Activated CD4-positive, alpha-beta T cell treated with anti-CD3 and anti-CD28 coated beads, Interleukin-2, amount 10 ng/mL, durations not matched to agents 7 days and 5 days (primary cell): ENCODE measurements at places on chromosomes 1 and 21.

DNA sequence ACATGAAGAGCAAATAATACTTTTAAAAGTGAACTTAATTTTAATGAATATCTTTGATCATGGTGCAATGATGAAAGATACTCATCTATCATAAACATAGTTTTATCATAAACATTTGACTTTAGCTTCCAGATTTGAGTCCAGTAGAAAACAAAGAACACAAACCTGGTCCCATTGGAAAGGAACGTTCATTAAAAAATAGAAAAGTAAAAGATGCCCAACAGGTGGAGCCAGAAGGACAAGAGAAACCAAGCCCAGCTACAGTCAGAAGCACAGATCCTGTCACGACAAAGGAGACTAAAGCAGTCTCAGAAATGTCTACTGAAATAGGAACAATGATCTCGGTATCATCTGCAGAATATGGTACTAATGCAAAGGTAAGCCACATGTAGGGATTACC, 55.6 kb upstream of the MYOCOS start:
- no peak for DNase-seq

GRCh38 chr1:55876276-55877060, 661.3 kb upstream of the USP24 start:
- DNase-seq, result no peak

GRCh38 chr1:14182856-14183255, 415.6 kb upstream of the KAZN start:
- DNase-seq, result no peak

DNA sequence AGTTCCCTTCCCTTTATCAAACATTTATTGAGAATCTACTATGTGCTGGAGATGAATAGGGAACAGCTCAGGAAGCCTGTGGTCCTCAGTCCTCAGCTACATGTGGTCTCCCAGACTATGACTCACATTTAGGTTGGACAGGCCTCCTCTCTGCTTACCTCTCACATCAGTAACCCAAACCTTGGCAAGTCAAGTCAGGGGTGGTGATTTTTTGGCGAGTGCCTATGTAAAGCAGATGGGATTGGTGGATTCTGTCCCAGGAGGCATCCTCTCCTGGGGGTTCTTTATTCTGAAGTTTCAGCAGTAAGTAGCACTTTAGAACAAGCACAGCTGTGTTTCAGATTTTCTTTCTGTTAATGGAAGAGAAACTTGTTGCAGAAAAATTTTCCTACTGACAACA, 241.3 kb downstream of the PRDM2 start:
- DNase-seq, result no peak

DNA sequence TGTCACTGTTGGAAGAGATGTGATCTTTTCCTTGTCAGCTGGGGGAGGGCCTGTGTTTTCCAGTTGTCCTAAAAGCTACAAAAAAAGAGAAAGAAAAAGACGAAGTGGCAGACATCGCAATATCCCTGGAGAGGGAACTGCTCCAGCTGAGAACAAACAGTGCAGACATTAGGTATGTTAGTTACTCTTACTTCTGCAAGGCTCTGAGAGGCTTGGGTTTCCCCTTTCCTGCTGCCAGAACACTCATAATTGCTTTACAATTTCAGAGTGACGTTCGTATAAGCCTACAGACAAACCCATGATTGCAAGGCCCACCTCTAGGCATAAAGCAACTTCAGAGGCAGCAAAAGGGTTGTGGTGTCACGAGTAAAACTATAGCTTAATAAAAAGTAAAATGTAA, 31.1 kb downstream of the CD160 start:
- DNase-seq, result no peak

GRCh38 chr1:43854473-43854872, 79.1 kb upstream of the ARTN start:
- DNase-seq, result no peak

- no peak for DNase-seq
These were observed 24.5 kb downstream of the SERINC2 start for GRCh38 chr1:31437433-31438037.

- no peak for DNase-seq
These were observed 79.0 kb upstream of the KRTAP19-8 start for GRCh38 chr21:31117128-31117916.

DNA sequence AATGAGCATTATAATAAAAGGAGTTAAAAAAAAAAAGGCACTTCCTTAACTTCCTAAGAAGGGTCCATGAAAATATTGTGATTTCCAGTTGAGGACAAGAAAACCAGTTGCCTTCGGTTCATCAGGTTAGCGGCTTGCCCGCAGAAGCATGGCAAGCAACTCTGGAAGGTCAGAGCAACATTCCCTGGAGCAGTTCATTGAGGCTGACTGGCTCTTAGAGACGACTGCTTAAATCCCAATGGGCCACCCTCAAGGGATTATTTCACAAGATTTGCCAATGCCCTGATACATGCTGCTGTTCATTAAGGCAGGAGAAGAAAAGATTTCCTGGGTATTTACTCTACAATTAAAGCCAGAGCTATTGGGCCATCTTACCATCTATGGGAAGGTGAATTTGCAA, 29.0 kb upstream of the CASQ2 start:
- DNase-seq, result no peak

DNA sequence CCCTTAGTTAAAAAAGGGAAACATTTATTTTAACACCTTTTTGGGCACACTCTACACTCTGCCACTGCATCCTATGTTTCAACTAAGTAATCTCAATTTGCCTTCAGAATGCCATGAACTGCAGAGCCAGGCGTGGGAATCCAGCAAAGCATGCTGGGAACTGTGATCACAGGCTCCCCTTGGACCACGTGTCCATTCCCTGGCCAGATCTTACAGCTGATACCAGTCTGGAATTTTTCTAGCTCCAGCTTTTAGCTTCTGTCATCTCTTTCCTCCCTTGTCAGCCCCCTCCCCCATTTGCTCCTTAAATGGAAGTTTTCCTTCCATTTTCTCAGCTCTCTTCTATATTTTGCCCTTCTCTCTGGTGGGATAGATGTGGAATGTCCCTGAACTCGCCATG, 29.4 kb downstream of the RCSD1 start:
- DNase-seq, result no peak

DNA sequence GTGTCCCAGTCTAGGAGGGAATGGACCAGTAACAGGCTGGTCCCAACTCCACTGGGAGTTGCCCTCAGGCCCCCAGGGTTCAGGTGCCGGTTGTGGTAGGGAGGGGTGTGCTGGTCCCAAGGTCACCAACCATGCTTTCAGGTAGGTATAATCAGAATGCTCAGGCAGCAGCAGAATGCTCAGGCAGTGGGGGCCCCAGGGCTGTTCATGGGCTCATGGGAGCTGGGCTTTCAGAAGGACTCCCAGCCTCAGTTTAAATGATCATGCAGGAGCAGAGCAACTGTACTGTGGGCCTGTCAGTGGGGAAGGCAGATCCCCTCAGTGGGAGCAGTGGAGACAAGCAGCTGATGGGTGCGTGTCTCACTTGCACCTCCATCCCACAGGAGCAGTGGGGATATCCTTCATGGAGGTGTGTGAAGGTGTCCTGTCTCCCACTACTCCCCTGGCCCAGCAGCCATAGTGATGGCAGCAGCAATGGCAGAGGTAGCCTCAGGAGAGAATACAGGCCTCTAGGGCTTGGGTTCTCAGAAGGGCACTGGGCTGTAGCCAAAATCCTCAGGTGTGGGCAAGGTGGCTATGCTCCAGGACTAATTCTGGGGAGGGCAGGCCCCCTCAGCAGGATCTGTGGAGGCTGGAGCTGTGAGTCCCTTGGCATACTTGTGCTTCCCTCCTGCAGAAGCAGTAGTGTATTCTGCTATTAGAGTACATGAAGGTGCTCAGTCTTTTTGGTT, 917.3 kb upstream of the B3GALT2 start:
- no peak for DNase-seq

GRCh38 chr21:45411810-45412206, 6.8 kb downstream of the COL18A1 start:
- DNase-seq, result no peak

GRCh38 chr1:87077959-87078639, 163.7 kb downstream of the HS2ST1 start:
- DNase-seq, result no peak

- DNase-seq, result no peak
These were observed at the start of gene TACSTD2 for GRCh38 chr1:58576727-58577653. Gene TACSTD2 (minus strand): TSS chr1:58577252. CDS start chr1:58577156, 96 bp downstream.

- no peak for DNase-seq
These were observed 782.2 kb upstream of the NCAM2 start for GRCh38 chr21:20215959-20216358.

DNA sequence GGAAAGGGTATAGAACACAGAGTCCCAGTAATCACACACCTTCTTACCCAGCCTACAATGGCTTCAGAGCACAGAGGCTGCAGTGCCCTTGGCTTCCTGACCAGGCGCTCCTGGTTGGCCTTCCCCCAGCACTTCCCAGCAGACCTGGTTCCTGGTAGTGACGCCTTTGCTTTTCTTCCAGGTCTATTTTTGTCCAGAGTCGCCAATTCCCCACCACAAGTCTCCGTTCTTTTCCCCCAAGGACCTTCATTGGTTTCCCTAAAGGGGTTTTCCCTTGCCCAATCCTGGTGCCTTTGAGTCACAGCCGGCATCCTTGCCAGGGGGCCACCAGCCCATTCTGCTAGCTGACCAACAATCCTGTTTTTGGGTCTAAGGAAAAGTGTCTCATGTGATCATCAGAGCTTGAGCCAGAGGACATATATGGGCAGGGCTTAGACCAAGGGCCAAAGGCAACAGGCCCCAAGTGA, 84.8 kb downstream of the KCNJ15 start:
- DNase-seq, result no peak

DNA sequence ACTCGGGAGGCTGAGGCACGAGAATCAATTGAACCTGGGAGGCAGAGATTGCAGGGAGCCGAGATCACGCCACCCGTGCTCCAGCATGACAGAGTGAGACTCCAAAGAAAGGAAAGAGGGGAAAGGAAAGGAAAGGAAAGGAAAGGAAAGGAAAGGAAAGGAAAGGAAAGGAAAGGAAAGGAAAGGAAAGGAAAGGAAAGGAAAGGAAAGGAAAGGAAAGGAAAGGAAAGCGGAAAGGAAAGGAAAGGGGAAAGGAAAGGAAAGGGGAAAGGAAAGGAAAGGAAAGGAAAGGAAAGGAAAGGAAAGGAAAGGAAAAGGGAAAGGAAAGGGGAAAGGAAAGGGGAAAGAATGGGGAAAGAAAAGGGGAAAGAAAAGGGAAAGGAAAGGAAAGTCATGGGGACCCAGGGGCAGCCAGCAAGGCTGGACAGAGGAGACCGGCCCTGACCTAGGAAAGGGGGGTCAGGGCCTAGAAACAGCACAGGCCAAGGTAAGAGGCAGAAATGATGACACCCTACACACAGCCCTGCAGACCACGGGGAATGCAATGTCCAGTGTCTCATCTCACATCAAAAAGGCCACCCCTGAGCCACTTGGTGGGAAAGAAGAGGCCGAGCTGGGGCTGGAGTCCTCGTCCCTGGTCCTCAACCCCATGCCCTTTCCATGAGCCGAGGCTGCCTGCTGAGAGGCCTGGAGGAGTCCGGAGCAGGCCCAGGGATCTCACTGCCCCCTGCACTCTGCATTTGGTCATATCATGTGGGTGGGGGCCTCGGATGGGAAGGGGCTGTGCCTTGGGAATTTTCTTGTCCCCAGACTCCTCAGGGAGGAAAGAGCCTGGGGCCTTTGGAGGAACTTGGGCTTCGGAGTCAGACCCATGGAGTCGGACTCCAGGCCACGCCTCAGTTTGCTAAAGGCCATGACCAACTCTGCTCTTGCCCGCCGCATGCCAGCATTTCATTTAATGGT, 18.8 kb upstream of the LAPTM5 start:
- no peak for DNase-seq

DNA sequence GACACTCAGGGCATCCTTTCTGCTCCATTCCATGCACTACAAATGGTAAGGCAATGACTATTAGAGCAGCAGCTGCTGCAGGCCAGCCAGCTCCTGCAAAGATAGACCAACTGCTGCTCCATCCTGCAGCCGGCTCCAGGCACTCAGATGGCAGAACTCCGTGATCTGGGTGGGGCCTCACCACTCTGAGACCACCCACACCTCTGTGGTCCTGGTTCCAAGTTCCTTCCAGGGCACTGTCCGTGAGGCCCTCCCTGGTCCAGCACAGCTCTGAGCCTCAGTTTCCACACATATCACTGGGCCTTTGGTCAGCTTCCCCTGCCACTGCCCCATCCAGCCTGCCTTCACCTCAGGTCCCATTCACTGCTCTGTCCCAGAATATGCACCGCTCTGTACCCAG, 114.7 kb downstream of the DMRTB1 start:
- DNase-seq, result no peak

- no peak for DNase-seq
These were observed 29.8 kb downstream of the ARNT start for GRCh38 chr1:150846473-150847146.

DNA sequence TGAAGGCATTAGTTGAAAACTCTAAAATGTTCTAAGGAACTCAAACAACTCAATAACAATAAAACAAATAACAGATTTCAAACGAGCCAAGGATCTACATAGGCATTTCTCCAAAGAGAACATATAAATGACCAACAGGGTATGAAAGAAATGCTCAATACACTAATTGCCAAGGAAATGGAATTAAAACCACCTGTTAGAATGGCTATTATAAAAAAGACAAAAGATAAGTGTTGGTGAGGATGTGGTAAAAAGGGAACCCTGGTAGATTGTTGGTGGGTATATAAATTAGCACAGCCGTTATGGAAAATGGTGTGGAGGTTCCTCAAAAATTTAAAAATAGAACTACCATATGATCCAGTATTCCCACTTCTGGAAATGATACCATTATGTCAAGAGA, 9.1 kb upstream of the VAV3 start:
- no peak for DNase-seq

- DNase-seq, result no peak
These were observed 14.2 kb downstream of the UTP11 start for GRCh38 chr1:38026592-38027200.

- DNase-seq, result no peak
These were observed 10.0 kb downstream of the KCNQ4 start for GRCh38 chr1:40793617-40794016.

DNA sequence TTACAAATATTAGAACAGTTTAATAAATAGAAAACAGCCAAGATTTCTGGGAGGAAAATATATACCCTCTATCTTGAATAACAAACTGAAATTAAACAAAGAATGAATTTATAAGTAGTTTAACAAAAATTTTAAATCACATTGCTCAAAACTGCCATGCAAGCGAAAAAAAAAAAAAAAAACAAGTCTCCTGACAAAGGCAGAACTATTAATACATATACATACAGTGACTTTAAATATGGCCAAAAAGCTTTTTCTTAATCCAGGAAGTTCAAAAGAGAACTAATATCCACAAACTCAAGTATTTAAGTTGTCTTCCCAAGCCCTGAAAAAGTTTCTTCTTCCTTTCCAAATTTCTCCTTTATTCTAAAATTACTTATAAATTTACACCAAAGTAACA, 63.5 kb upstream of the MUTYH start:
- no peak for DNase-seq

GRCh38 chr1:203128716-203129500, 1.4 kb downstream of the ADORA1 start:
- DNase-seq, result peak; percentile 5

DNA sequence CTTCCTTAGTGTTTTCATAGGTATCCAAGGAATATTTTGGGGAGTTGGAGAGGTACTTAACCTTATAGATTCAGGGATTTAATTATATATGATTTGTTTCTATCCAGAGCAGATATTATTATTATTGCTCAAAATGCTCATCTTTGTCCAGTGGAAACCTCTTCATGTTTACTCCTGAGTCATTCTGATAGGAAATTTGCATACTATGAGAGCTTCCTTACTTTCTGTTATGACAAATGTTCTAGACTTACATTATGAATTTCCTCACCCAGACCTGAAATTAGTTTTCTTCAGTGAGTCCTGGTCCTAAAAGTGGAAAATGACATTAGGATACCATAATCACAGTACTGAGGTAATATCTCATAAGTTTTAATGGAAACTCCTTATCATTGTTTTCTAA, 57.5 kb upstream of the PLPPR5 start:
- DNase-seq, result no peak
